ENCODE measurements at places on chromosomes 7 and 10. TPM values are rescaled to one million over a fixed set of nuclear protein-coding genes. Genes with fewer than 3 reads are reported as not detected.
A peak's percentile ranks its signal among the peaks of the same experiment; 100 is the strongest.

TYW1B gene
- total RNA-seq = 4.5 TPM

CUL1 gene
- 36.7 TPM for total RNA-seq

C10orf105 gene
- total RNA-seq = under 0.01 TPM

TMEM196 gene
- total RNA-seq = under 0.01 TPM

METTL2B gene
- total RNA-seq = 22.5 TPM

HOXA9 gene
- 9.6 TPM for total RNA-seq

AZGP1 gene
- 39.4 TPM for total RNA-seq

CDC14C gene
- not detected for total RNA-seq

STAMBPL1 gene
- 16.9 TPM for total RNA-seq

CADPS2 gene
- total RNA-seq = 8.3 TPM

CYP3A7 gene
- total RNA-seq = 0.39 TPM

KCNH2 gene
- total RNA-seq = 0.99 TPM

POLR2J2 gene
- total RNA-seq = 3.6 TPM

GJD4 gene
- total RNA-seq = not detected

GRCh38 chr10:102267748-102268147 lies 22.4 kb downstream of the GBF1 start:
- no peak for DNase-seq

DNA sequence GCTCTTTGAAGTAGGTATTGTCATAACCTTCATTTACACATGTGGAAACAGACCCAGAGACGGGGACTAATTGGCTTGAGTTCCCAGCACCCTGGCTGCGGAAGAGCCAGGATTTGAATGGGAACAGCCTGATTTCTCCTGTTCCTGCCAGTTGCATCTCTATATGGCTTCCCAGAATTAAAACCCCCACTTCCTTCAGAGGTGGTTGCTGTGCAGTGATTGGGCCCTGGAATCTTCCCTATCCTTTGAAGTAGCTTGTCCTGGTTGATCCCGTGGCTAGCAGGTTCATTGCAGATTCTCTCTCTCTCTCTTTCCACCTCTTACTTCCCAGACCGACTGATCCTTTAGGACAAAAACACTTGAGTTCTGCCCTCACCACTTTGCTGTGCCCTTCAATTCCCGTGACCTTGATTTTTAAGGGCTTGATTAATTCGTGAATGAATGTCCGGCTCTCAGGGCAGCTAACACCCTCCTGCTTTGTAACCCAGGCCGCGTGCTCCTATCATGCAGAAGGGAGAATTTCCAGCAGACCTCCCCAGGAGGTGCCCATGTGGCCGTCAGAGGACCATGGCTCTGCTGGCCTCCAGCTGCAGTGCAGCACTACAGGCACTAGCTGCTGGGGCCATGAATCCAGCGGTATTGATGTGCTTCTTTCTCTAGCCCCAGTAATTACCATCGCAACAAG lies 120.6 kb upstream of the AGK start:
- DNase-seq = no peak

GRCh38 chr10:114754445-114755320 lies 66.9 kb upstream of the FHIP2A start:
- no peak for DNase-seq

GRCh38 chr10:132616170-132616995 lies 78.8 kb downstream of the INPP5A start:
- no peak for DNase-seq

DNA sequence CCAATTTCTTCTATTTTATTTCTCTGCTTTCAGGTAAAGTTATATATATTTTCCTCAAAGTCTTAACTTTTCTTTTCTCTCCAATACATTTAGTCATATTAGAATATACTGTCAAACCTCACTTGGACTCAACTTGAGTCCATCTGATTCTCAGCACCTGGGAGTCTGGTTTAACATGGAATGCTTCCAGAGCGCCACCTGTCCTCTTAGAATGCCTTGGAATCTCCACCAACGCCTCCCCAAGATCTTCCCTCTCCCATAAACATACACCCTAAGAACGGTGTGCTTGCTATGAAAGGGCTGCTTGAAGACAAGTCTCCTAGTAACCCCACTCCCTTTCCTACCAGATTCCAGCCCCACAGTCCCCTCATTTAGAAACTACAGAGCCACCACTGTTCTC lies 229.1 kb upstream of the MKLN1 start:
- no peak for DNase-seq

- DNase-seq = no peak
These were observed 68.6 kb downstream of the NSUN6 start for GRCh38 chr10:18582803-18583202.

DNA sequence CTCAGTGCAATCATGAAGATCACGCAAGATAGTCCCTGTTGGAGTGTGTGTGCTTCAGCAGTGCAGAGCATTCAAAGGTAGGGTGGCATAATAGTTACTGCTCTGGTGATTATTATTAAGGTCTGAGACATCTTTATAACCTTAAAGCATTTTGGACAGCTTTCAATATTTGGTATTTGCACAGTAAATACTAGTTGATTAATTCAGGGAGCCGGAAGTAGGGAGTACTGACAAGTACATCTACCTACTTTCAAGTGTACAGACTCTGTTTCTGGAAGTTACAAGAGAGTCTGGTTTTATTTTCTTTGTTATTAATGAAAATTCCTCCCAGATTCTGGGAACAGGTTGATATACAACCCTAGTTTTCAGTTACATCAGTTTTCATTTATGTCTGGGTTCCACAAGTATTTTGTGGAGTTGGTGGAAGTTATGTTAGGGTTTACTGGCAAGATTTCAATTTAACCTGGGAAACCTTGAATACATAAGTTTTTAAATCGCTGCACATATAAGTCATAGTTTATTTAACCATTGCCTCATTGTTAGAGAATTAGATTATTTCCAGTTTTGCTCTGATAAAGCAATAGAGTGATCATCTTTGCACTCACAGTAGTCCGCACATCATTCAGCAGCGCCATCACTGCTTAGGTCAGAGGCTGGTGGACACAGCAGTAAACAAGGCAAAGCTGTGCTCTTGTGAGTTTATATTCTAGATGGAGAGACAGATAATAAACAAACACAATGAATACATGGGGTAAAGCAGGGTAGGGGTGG lies 366.6 kb downstream of the REEP3 start:
- no peak for DNase-seq

DNA sequence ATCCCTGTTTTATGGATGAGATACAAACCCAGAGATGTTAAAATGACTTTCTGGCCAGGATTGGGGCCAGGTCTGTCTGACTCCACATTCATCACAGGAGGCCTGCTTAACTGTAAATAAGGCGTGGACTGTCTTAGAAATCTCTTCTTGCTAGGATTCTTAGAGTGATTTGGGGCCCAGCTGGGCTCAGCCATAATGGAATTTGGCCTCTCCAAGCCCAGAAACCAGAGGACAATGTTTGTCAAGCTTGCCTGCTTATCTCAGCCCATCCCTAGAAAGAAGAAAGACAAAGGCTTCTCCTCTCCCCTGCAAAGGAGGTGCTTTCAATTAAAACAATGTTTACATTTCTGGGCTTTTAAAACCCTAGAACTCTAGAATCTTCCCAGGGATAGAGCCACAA lies 2.9 kb downstream of the HABP2 start:
- no peak for DNase-seq

DNA sequence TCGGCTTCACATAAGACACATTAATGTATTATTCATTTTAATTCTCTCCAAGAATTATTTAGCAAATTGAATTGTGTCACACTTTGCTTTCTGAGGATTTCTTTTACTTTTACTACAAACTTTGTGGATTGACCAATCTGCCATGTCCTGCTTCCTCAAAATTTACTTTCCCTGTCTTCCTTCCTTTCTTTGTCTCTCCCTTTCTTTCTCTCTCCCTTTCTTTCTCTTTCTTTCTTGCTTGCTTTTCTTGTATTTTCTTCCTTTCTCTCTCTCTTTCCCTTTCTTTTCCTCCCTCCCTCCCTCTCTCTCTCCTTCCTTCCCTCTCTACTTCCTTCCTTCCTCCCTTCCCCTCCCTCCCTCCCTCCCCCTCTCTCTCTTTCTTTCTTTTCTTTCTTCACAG lies 37.8 kb downstream of the SP8 start:
- DNase-seq = no peak

DNA sequence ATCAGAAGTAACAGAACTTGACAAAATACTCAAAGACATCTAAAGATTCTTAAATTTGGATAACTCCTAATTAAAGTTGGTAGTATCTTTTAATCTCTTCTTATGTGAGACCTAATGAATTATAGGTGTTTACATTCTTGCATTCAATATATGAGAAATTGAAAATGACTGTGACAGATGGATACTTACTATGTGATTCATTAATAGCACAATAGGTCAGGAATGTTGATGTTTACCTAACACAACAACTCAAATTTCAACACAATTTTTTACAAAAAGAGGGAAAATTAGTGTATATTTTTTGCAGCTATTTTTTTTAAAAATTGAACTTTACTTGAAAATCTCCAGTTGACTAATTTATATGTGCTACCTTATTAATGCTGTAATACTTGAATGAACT lies 31.7 kb upstream of the MCU start:
- no peak for DNase-seq

DNA sequence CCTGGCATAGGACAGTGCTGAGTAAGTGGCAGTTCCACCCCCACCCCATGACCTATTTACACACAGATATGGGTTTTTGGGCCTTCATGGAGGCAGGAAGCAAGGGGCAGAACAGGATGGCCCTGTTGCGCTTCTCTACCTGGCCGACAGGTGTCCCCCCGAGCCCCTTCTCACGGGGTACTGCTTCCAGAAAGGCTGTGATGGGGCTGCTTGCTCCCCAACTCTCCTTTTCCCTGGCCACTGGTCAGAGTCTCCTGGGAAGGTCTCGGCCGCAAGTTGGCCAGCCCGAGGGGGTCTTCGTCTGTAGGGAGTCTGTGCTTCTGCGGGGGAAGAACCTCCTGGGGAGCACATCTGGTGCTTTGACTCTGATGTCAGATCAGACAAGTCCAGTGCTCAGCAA lies 139.8 kb upstream of the TNS3 start:
- no peak for DNase-seq

DNA sequence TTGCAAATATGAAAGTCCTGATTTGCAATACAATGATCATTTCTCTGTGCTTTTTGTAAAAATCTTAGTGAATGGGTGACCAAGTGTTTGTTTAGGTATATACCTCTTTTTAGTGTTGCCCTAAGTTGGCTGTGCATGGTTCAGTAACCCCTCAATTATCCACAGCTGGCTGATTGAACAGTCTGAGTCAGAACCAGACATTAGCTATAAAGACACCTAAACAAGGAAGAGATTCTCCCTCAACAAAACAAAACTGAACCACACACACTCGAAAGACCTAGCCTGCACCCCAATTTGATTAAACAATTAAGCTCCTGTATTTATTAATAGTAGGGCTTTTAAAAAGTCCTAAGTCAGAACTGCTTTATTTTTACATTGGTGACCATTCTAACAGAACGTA lies 2.8 kb downstream of the RSBN1L start:
- DNase-seq = no peak

DNA sequence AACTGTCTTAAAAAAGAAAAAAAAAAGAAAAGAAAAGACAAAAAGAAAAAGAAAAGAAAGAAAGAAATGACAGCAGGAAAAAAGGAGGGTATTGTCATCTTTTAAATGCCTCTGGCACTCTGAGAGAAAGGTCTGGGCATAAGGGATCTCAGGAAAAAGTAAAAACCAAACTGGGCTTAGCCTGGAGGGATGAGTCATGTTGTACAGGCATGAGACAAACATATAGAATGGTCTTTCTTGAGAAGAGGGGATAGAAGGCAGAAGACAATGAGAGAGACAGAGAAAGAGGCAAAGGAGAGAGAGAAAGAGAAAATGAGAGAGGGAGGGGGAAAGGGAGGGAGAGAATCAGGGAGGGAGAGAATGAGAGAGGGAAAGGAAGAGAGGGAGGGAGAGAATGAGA lies 32.3 kb upstream of the KCNMA1 start:
- DNase-seq = no peak

DNA sequence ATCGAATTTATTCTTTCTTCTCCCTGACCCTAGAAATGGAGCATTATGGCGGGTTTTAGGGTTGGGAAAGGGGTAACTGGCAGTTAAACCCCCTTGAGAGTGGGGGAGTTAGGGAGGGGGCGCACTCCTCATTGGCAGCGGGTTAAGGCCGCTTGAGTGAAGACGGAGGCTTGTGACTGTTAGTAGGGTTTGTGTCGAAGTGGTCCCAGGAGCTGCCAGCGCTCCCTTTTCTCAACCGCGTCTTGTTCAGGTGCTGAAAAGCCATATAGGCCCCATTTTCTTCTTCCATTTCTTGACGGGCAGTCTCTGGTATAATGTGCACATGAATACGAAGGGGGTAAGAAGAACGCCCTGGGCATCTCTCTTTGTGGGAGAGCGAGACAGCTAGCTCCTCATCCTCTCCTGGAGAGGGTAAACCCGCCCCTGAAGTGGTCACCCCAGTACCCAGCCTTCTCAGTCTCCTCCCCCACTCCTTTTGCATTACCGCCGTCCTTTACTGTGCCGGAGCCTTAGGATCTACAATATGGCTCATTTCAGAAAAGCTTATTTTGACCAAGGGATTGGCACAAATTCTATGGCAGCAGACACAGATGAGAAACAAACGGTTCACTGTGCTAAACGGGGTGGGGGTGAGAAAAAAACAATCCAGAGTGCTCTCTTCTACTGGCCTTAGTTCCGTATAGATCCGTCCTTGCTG lies 836 bp downstream of the KMT2E start:
- DNase-seq = peak; percentile 73

DNA sequence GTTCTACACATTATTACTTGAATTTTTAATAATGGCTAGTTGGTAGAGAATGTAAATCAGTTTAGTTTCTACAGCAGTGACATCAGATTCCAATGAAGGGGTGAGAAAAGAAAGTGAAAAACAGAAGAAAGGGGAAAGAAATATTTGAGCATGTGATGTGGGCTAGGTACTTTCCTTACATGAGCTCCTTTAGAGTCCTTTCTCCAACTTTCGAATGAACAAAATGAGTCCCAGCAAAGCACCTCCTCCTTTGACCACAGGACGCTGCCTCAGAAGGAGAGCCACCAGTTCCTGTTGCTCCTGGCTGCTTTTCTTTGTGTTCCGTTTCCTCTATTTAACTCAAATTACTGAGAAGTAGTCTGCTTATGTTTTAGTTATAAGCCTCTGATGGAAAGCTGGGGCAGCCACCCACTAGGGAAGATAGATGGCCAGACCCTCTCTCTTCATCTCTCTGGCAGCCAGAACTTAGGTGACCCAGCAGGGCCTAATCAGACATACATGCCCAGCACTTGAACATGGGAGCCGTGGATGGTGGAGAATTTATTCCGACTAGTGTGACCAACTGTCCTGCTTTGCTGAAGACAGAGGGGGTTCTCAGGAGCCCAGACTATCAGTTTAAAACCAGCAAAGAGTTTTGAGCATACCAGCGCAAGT lies 82.4 kb upstream of the NME8 start:
- DNase-seq = no peak

DNA sequence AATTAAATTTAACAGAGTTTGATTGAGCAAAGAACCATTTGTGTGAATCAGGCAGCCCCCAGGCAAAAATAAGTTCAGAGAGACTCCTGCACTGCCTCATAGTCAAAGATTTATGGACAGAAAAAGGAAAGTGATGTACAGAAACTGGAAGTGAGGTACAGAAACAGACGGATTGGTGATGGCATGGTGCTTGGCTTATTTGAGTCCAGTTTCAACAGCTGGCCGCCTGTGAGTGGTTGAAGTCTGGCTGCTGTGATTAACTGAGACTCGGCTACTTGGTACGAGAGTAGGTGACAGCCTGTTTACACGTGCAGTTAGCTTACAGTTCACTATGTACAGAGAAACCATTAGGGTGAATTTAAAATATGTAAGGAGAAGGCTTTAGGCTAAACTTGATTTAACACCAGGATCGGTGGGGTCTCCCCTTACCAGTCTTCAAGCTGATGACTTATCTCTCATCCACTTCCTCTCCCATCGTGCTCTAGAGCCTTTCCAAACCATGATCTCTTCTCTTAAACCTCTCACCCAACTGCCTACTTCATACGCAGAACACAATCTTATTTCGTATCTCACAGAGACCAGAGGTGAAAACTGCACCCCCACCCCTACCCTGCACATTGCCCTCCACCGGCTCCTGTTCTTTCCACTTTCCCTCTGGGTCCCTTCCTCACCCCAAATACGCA lies 5.0 kb upstream of the MSMB start:
- no peak for DNase-seq
